ENCODE measurements at places on chromosomes 11 and 22.

- DNase-seq: no peak
Measured at GRCh38 chr11:35138943-35139721, at the start of gene CD44. Gene CD44 (plus strand): TSS chr11:35139171. CDS start chr11:35139304, 133 bp downstream.

DNA sequence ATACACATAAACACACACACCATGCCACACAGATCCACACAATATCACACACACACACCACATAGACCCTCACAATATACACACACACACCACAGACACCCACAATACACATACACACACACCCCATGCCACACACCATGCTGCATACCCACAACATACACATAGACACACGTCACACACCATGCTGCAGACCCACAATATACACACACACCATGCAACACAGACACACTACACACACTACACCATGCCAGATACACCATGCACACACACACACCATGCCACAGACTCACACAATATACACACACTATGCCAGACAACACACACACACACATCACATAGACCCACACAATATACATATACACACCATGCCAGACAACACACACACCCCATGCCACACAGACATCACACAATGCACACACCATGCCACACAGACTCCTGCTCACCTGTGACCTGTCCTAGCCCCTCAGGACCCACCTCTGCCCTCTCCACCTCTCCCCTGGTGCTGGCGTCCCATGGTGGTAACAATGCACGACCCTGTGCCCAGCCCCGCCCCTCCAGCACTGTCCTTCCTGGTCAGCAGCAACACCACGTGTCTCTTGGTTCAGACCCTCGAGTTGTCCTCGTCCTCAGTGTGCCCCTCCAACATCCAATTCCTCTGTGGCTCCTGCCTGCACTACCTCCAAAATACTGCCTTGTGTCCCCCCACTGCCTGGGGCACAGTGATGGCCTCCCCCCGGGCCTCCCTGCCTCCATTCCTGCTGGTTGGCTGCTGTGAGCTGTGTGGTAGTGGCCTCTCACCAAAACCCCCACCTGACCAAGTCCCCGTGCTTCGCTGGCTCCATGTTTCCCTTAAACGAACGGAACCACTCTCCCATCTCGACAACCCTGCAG, 23.7 kb upstream of the RFPL3 start:
- DNase-seq: no peak

DNA sequence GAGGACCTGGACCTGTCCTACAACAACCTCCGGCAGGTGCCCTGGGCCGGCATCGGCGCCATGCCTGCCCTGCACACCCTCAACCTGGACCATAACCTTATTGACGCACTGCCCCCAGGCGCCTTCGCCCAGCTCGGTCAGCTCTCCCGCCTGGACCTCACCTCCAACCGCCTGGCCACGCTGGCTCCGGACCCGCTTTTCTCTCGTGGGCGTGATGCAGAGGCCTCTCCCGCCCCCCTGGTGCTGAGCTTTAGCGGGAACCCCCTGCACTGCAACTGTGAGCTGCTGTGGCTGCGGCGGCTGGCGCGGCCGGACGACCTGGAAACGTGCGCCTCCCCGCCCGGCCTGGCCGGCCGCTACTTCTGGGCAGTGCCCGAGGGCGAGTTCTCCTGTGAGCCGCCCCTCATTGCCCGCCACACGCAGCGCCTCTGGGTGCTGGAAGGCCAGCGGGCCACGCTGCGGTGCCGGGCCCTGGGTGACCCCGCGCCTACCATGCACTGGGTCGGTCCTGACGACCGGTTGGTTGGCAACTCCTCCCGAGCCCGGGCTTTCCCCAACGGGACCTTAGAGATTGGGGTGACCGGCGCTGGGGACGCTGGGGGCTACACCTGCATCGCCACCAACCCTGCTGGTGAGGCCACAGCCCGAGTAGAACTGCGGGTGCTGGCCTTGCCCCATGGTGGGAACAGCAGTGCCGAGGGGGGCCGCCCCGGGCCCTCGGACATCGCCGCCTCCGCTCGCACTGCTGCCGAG, 1.5 kb downstream of the LRFN4 start:
- DNase-seq: no peak

- DNase-seq: peak; percentile 42
Measured at GRCh38 chr22:32050678-32051515, 7.8 kb downstream of the SLC5A1 start.

DNA sequence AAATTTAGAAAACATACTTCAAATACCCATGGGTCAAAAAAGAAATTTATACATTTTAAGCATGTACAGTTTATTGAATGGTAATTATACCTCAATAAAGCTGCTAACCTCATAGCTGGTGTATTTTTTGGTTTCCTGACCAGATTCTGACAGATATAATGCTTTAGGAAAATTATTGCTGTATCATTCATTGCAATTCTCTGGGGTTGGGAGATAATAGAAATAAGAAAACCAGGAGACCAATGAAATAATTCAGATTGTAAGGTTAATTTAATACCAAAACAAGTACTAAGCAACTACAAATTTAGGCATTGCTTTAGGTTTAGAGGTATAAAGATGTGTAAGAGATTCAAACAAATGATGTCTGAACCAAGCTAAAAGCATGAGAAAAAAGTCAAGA, 120.1 kb downstream of the ENTHD1 start:
- no peak for DNase-seq

DNA sequence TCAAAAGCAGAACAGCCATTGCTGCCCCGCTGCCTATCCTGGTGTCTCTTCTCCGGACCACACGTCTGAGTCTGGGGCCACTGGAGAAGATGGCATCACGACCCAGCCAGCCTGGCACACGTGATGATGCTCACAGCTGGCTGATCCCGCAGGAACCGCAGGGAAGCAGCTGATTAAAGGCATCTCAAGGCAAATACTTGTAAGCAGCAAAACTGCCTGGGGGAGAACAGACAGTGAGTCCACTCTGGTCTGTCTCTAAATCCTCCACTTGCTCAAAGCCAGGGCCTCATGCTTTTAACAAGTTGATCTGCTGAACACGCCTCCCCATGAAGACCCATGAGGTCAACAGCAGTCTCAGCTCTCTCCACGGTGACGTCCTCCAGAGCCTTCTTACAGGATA, 108.6 kb downstream of the BRD1 start:
- no peak for DNase-seq

- DNase-seq: no peak
Measured at GRCh38 chr11:85170184-85170583, 457.0 kb downstream of the DLG2 start.

GRCh38 chr11:121250843-121251242, 41.7 kb upstream of the SC5D start:
- DNase-seq: no peak

GRCh38 chr11:74691755-74692154, 39.5 kb downstream of the CHRDL2 start:
- DNase-seq: no peak

- DNase-seq: no peak
Measured at GRCh38 chr22:44455963-44456358, 42.1 kb downstream of the RTL6 start.

DNA sequence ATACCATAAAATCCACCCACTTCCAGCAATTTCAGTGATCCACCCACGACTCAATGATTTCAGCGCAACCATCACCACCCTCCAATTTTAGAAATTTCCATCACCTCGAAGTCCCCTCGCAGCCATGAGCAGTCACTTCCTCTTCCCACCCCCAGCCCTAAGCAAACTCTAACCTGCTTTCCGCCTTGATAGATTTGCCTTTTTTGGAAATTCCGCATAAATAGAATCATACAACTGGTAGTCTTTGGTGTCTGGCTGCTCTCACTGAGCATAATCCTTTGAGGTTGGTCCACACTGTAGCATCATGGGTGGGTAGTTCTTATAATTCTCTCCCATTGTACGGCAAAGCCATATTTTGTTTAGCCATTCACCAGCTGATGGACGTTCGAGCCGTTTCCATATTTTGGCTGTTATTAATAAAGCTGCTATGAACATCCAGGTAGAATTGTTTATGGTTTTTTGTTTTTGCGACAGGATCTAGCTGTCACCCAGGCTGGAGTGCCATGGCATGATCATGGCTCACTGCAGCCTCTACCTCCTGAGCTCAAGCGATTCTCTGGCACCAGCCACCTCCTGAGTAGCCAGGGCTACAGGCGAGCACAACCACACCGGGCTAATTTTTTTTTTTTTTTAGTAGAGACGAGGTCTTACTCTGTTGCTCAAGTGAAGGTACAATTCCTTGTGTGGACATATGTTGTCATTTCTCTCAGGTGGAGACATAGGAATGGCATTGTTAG, 16.0 kb downstream of the PIM3 start:
- no peak for DNase-seq

DNA sequence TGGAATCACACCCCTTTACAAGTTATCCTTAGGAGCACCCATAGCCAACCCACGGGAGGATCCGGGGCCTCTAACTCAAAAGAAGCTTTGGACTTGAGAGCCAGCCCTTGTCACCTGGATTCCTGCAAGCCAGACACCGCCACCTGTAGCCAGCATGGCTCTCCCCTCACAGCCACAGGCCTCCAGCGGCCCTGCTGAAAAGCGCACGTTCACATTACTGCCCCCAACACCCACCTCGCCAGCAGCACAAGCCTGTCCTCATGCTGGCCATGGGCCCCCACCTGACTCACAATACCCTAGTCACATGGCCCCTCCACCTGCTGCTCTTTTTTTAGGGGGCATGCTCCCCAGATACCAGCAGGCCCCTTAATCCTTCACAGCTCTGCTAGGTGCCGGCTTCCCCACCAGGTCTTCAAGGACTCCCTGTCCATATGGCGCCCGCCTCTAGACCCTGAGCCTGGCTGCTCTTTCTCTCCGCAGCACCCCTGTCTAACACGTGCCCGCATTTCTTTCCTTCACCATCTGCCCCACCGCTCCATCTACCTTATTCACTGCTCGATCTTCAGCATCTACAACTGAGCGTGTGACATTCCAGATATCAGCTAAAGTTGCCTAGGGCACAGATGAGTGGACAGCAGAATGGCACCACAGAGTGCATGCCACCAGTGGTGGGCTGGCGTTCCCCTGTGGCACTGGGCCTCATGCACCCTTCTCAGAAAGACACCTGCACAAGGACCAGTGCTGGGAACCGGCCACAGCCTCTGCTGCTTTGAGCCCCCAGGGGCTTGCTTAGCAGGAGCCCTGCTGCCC, 6.6 kb downstream of the CARS1 start:
- DNase-seq: no peak

- DNase-seq: no peak
Measured at GRCh38 chr11:62777389-62777788, 6.2 kb downstream of the TAF6L start.

DNA sequence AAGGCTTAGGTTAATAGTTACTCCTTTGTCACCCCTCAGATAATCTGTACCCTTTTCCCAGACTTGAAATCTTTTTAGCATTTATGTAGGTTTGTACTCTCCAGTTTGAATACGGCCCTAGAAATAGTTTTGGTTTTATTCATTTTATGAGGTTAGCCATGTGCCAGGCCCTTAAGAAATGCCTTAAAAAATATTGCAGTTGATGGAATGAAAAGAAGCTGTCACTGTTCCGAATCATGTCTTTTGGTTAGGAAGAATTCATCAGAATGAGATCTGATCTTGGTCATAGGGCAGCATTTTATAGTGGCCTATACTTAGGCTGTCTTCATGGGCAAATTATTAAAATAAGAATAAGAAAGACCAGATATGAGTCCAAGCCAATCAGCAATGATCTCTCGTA, 14.8 kb upstream of the PRSS23 start:
- DNase-seq: no peak

- no peak for DNase-seq
Measured at GRCh38 chr11:17385492-17385891, 3.0 kb downstream of the KCNJ11 start.

GRCh38 chr11:15169815-15170551, 55.3 kb downstream of the INSC start:
- DNase-seq: no peak

- no peak for DNase-seq
Measured at GRCh38 chr22:17214416-17215043, 4.7 kb downstream of the ADA2 start.

- DNase-seq: no peak
Measured at GRCh38 chr11:12200279-12200990, 90.0 kb downstream of the MICAL2 start.

DNA sequence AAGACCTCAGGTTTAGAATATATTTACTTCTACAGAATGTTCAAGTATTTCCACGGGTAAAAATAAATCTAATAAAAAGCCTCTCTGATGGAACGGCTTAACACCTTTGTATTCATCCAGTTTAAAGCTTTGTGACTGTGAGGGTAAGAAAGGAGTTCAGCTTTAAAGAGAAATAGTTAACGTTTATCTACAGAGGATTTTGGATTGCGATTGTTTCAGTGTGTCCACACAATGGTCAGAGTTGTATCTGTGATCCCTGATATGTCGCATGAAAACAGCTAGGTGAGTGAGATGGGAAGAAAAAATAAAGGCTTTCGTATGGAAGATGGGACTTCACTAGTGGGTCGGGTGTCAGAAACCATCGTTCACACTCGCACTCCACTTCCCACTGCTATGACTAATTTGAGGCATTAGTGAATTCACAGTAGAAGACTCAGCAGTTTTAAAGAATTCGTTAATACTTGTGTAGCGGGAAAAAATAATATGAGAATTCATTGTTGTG, 1.6 kb downstream of the APLP2 start:
- no peak for DNase-seq

DNA sequence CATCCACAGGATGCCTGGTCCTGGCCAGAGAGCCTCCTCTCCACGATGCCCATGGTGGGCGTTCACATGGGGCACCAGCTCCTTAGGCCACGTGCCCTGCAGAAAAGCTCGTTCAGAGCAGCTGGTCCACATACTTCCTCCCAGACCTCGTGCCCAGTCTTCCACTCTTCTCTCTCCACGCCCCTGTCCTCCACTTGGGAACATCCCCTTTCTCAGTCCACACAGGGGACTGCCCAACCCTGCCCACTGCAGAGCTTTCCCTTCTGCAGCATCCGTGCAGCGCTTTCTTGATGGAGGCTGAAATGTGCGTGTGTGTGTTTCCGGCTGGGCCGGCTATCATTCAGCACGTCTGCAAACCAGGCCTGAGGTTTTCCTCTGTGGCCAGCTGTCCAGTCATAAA, 11.3 kb downstream of the TPCN2 start:
- DNase-seq: no peak

DNA sequence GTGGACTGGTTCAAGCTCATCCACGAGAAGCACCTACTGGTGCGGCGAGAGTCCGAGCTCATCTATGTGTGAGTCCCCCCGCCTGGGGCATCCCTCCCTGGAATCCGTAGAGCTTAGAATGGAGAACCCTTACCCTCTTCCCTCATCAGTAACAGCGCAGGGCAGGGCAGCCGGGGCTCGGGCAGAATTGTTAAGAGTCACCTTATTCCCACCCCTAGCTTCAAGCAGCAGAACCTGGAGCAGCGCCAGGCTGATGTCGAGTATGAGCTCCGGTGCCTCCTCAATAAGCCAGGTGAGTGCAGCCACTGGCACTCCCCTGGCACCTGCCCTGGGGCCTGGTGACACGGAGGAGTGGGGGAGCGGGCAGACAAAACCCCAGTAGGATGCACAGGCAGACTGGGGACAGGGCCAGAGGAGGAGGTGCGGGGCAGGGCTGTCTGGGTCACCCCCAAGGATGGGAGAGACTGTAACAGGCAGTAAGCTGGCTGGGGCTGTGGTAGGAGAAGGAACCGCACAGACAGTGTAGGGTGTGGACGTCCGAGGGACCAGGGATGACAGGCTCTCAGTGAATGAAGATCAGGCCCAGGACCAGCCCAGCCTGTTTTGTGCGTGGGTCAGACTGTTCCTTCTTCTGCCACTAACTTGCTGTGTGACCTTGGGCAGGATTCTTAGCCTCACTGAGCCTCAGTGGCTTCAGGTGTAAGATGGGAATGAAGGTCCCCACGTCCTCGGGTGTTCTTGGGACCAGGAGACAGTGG, 20.4 kb downstream of the C22orf23 start:
- no peak for DNase-seq
